ENCODE measurements at places on chromosomes 11 and 22.

DNA sequence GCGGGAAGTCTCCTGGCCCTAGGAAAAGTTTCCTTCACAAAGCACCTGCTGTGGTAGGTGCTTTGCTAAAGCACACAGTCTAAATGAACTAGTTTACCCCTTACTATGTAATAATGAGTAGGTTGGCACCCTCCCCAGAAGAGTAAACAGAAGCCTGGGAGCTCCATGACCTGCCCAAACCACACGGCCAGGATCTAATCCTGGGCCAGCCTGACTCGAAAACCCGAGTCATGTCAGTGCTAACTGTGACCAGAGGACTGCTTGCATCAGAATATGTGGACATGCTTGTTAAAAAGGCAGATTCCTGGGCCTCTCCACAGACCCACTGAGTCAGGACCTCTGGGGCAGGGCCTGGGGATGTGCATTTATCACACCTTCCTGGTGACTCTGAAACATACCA, 67.7 kb downstream of the PANX1 start:
- DNase-seq: no peak

DNA sequence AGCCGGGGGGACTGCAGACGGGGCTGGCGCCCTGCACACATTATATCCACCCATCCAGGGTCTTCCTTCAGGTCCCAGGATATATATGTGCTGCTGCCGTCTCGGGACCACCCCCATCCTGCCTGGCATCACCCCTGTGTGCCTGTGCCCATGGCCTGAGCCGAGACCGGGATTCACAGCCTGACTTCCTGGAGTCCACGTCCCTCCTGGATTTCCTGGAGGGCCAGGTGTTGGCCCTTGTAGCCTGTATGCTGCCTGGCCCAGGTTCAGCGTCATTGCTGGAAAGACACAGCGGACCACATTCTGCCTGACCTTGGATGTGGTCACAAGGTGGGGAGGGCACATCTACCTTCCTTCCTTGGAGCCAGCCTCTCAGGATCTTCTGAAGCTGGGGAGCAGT, 551.1 kb downstream of the BRD1 start:
- no peak for DNase-seq

- no peak for DNase-seq
Measured at GRCh38 chr11:63564056-63564774, 1.0 kb upstream of the PLAAT2 start.

DNA sequence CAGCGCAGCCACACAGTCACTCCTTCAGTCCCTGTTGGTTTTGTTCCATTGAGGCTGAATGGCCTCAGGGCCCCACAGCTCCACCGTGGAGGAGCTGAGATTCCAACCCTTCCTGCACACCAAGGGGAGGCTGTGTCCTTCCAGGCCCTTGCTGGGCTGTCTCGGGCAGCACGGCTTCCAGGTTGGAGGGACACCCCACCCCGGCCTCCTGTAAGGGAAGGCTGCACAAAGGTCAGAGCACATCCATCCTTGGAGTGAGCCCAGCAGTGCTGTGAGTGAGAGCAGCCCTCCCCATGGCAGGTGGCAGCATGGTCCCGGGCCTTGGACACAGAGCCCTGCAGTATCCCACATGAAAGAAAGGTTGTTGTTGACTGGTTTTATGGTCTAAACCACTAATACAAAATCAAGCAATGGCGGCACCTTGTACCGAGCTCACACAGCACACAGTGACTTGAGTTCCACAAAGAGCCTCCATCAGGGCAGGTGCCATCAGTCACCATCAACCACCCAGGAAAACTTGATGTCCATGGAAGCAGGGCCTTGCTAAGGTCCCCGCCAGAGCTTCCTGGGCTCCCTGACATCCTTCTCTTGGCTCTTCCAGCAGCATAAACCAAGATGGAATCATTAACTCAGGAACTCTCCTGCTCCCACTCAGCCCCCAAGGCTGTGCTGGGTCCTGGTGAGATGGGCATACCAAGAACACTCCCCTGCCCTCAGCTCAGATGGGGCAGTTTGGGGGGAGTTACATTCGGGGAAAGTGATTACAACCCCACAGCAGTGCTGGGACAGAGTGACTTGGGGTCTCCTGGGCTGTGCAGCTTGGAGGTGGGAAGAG, 1500.4 kb downstream of the TBC1D22A start:
- DNase-seq: no peak

DNA sequence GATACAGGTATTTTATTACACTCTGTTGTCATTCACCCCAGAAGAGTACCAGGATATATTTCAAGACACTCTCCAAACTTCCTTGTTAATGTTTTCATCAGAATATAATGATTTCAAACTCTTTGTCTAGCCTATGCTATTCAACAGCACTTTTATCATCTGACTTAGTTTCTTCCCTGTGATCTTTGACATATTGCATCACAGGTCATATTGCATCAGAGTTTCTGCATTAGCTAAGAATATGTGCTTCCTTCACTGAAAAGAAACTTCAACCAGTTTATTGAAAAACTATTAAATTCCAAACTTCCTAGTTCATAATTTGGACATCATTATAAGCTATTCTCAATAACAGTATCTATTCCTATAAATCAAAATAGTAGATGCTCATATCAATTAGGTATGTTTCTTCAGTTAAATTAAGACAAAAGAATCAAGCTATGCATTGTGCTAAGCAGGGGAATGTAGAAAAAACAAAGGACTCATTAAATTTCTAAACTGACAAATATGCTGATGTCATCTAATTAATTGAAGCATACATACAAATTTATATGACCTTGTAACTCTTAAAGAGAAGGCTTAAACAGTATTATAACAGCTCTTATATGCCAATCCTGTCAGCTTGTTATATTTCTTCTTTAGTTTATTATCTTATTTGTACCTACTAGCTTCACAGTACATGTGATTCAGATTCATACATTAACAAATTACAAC, 361.8 kb upstream of the LUZP2 start:
- no peak for DNase-seq

GRCh38 chr11:1054143-1055108, 17.9 kb upstream of the MUC6 start:
- DNase-seq: no peak

GRCh38 chr11:107592231-107592590, 1.3 kb downstream of the ELMOD1 start:
- DNase-seq: no peak

DNA sequence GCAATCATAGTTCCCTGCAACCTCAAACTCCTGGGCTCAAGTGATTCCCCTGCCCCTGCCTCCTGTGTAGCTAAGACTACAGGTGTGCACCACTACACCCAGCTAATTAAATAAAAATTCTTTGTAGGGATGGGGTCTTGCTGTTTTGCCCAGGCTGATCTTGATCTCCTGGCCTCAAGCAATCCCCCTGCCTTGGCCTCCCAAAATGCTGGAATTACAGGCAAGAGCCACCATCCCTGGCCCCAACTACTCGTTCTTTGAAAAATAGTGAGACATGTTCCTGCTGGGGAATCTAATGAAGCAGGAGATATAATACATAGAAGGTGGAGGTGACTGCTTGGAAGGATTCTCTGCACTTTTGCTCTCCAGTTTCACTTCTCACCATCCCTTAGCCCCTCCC, 40.1 kb upstream of the RFPL3 start:
- no peak for DNase-seq

DNA sequence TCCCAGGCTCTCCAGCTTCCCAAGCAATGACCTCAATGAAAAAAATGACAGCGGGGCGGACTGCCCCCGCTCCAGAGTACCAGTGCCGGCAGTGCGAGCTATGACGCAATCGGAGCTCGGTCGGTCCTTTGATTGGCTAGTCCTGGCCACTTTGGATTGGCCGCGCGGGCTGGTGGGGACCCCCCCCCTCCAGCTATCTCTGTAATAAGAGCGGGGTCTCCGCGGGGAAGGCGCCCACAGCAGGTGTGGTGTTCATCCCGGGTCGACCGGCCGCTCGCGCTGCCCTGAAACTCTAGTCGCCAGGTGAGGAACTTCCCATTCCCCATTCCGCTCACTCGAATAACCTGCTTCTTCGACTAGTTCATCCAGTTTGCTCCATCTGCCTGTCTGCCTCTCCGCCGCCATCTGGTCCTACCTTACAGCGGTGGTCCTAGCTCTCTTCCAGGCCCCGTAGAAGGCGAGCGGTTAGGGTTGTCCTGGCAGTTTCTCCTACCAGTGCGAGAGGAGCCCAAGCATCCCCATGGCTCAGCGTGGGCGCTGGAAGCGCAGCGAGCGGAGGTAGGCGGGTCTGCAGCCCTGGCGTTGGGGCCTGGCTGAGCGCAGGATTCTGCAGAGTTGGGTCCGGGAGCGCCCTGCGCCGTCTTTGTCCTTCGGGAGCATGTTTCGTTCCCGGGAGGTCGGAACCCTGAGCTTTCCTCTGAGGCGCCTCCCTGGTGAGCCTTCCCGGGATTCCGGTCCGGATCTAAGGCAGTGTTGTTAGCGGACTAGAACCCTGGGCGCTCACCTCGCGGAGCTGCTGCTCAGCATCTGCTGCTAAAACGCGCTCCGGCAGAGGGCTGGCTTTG, at the start of gene CALCB:
TSS of gene CALCB (plus strand) at position 233 of the 845 bp plus-strand sequence. CDS start 1,126 bp downstream, outside the sequence.
- DNase-seq: peak; percentile 33

GRCh38 chr11:67983951-67984350, 19.9 kb downstream of the UNC93B1 start:
- no peak for DNase-seq

- DNase-seq: no peak
Measured at GRCh38 chr11:63621071-63621470, 6.8 kb upstream of the PLAAT3 start.

DNA sequence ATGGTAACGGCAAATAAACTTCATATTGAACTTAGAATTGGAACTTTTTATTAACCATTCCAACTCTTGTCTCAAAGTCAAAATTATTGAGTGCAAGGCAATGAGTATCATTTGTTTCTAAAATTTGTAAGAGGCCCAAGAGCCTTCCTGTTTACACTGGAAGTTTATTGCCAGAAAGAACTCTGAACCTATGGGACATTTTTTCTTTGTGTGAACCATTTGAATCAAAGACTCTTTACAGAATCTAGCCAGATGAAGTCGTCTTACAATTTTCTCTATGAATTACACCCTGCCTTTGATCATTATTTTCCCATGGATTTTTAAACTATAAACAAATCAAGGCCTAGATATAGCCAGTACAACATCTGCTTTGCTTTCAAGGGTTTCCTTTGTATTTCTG, 2.3 kb upstream of the GUCY1A2 start:
- no peak for DNase-seq

DNA sequence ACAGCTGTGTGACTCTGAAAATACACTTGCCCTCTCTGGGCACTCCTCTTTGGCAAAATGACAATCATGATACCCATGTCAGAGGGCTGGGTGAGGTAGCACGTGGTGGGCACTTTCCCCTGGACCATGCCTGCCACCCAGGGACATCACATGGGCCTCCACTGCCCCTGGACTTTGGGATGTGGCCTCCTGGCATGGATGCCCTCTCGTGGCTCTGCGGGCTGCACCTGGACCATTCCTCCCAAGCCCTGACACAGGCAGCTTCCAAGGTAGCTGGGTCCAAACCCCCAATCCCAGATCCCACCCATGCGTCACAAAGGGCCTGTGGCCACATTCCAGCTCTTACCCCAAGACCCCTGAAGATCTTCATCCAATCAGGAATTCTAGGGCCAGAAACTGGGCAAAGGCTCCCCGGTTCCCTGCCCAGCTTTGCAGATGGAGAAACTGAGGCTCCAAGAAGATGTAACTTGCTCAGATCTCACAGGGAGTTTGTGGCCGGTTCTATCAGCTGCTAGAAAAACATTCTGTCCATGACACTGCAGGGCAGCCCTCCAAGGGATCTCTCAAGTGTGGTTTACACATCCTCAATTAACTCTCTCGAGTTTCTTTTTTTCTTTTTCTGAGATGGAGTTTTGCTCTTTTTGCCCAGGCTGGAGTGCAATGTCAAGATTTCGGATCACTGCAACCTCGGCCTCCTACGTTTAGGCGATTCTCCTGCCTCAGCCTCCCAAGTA, 35.4 kb upstream of the CYB5R3 start:
- DNase-seq: no peak

- no peak for DNase-seq
Measured at GRCh38 chr22:19865141-19865829, 10.6 kb upstream of the GNB1L start.

DNA sequence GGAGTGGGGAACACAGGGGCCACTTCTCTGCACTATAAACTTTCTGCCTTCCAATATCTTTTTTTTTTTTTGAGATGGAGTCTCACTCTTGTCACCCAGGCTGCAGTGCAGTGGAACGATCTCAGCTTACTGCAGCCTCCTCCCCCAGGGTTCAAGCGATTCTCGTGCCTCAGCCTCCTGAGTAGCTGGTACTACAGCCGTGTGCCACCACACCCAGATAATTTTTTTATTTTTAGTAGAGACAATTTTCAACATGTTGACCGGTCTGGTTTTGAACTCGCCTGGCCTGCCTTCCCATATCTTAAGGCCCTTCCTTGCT, 1.7 kb downstream of the SLC3A2 start:
- DNase-seq: no peak

DNA sequence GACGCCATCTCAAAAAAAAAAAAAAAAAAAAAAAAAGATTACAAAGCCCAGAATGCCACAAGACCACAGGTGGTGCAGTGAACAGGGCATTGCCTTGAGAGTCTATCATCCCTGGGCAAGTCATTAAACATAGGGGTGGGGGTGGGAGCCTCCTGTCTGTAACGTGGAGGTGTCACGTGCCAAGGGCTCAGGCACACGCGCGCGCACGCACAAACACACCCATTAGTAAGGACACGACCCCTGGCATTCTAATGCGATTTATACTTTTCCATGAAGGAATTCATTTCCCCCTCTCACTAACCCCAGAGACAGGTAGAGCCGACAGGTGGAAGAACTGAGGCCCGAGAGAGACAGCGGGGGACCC, 5.8 kb upstream of the GCAT start:
- no peak for DNase-seq

GRCh38 chr11:70625582-70626518, 227.5 kb downstream of the CTTN start:
- no peak for DNase-seq

GRCh38 chr22:36365020-36365411, 22.8 kb downstream of the MYH9 start:
- DNase-seq: peak; percentile 84

DNA sequence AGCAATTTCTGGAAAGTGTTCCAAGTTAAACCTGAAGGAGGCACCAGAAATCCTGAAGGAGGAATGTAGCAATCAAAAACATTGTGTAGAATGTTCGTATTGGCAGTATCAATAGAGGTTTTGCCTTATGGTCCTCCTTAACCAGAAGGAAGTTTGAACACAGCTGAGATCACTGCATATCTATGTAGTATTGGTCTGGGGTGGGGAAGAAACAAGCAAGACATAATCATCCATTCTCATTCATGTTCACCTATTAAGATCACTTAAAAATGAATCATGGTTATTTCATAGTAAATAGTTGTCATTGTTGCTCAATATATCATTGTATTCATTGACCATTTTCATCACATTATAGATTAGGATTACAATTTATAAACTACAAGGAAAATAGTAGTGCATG, 160.5 kb downstream of the DDX10 start:
- no peak for DNase-seq

DNA sequence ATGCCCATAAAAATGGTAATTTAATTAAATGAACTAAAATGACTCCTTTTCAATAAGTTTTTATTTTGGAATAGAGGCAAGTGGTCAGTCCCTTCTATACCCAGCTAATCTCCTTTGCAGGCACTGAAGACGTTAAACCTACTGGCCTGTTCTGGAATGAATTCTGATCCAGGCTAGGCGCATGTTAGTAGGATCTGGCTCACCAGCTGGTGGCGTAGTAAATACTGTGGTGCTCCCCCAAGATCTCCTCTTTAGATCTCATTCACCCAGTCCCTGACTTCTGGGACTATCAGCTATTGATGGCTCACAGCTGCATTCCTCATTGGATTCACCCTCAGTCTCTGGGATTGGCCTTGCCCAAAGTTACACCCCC, 173.7 kb upstream of the DDI1 start:
- no peak for DNase-seq

Measured in CD4-positive, alpha-beta memory T cell (primary cell).